ENCODE measurements at places on chromosomes 11 and 22.

DNA sequence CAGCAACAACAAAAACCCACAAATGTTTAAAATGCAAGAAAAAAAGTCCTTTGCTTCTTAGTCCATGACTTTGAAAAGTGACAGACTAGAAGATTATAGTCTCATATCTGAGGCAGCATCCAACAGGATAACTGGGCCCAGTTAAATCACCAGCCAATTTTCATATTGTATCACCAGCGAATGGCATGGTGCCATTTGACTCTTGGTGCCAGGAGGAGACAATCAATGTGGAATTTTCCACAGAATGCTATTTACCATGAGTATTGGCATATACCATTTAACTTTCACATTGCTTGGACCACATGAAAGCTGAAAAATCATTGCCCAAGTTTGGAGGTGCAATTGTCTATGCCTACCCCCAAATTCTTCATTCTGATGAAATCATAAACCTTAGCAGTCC lies 255.5 kb downstream of the TENM4 start:
- DNase-seq = no peak

DNA sequence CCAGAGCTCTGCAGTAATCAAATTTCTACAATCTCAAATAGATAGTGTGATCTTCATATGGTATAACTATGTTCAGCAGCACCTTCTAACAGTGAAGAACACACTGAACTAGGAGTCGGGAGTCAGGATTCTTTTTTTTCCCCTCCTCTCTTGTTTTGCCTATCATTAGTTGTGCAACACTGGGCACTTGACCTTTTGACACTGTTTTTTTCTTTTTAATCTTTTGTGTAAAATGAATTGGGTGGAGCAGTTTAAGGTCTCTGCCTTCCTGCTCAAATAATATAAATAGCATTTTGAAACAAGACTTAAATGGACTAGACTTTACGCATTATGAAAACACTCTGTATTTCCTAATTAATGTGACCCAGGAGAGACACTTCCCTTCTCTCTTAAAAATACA lies 39.7 kb downstream of the CTSC start:
- no peak for DNase-seq

DNA sequence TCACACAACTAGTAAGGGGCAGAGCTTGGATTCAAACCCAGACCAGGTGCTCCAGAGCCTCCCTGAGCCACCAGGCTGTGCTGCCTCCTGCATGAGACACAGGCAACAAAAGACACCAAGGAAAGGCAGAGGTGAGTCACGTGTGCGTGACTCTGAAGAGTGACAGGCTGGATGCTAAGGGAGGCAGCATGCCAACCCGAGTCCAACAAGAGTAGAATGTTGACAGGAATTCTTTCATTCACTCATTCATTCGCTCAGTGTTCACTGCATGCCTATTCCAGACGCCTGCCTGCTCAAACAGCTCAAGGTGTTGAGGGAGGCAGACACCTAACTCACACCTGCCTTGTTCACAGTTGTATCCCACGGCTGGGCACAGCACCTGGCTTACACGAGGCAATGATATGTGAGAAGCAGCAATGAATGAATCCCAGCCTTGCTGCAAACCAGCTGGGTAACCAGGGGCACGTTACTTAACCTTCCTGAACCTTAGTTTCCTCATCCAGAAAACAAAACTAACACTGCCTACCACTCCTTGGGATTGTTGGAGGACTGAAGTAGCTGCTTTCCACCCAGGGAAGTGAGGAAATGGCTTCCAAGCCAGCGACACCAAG lies 73.8 kb upstream of the ARFGAP3 start:
- peak; percentile 51 for DNase-seq

DNA sequence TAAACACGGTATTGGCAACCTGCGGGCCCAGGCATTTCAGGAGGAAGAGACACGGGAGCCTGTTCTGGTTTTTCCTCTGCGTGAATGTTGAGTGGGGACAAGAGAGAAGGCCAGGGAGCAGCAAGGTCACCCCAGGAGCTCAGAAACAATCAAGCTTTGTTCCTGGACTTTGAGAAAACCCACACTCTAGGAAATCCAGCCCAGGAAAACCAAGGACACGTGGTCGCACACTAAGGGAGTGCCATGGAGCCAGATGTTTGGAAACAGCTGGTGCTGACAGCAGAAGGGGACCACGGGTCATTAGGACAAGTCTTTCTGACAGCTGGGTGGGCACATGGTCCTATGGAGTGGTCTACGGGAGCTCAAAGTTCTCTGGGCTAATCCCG lies 44.1 kb downstream of the MYH9 start:
- no peak for DNase-seq

DNA sequence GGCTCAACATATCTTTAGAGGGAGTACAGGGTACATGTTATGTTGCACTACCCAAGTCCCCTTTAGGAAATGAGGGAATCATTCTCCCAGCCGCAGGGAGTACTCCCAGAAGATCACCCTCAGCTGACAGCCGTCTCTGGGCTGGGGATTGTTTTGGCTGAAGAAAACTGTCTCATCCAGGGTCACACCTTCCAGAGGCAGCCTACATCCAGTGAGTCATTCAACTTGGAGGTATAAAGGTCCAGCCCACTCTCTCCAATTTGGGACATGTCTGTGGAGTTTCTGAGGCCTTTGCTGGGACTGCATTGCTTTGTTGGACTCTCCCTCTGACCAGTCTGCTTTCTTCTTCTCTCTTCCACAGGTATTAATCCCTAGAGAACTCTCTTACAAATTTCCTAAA lies 42.1 kb downstream of the RASSF10 start:
- peak; percentile 15 for DNase-seq

- DNase-seq = no peak
These were observed 81.1 kb upstream of the MYOD1 start for GRCh38 chr11:17638311-17638710.

Data from AG08395 (cell line).